ENCODE measurements at places on chromosomes 3 and 15.

GRCh38 chr3:12503126-12503957 lies 19.1 kb downstream of the TSEN2 start:
- no peak for DNase-seq

GRCh38 chr15:66598095-66598815 lies 32.5 kb upstream of the LCTL start:
- DNase-seq = no peak

DNA sequence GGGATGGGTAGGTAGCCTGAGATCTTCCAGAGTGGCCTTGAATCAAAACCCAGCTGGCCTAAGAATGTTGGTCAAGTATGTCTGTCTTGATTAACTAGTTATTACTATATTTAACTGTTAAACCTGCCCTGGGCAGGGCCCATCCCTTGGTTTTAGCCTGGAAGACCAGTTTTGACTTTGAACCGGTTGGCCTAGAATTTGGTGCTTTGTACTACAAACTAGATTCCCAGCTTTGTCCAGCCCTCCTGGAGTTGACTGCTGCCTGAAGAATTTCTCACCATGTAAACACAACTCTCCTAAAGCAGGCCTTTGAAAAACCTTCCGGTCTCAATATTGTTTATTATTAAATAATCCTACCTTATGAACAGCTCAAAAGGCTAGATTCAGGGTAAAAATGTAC lies 16.0 kb downstream of the C15orf62 start:
- DNase-seq = no peak

GRCh38 chr15:39968273-39969001 lies 34.5 kb downstream of the EIF2AK4 start:
- DNase-seq = no peak

DNA sequence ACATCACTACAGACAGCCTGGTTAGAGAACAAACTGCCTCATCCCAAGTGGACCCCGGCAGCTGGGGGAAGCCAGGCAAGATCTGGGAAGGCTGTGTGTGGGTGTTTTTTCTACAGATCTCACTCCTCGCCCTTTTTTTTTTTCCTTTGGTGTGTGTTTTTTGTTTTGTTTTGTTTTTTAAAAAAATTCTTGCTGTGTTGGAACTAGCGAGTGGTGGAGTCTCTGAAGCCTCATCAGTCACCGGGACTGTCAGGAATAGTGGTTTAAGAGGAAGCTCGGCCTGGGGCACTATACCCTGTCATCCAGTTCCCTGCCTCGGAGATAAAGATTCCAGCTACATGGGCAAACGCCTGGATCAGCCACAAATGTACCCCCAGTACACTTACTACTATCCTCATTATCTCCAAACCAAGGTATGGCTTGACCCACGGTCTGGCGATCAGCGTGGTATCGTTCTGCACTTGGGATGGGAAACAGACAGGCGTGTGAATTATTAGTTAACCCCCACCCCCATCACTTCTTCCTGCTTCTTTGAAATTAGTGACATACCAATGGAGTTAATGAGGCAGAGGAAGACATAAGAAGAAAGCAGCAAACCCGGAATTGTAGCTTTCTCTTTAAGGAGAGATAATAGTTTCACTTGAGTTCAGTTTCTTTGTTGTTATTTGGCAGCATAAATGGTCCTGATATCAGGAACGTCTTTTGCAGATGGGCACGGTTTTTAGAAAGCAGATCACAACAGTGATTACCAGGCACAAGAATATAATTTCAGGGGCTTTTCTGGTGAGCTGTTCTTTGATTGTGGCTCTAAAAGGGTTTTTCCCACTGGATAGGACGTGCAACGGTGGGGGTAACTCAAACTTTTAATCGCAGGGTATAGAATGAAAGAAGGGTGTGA lies 722 bp downstream of the RBMS3 start:
- peak; percentile 14 for DNase-seq

DNA sequence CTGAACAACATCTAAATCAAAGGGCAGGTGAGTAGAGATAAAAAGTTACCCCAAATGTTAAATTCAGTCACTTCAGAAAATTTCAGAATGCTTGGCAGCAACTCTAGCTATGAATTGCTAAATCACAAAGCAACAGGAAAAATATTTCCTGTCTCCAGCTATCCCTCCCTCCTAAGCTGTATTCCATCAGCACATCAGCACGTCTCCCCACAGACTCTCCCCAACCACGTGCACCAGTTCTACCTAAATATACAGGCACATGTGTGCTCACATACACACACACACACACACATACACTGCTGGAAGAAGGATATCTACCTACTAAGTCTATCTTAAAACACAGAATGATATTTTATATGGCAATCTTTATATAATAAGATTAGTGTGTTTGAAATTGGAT lies 177.1 kb upstream of the ARHGEF26 start:
- DNase-seq = no peak

- peak; percentile 95 for DNase-seq
These were observed 78.6 kb downstream of the ABHD5 start for GRCh38 chr3:43769097-43769884.

GRCh38 chr15:101118615-101119014 lies 133.2 kb downstream of the CHSY1 start:
- no peak for DNase-seq

DNA sequence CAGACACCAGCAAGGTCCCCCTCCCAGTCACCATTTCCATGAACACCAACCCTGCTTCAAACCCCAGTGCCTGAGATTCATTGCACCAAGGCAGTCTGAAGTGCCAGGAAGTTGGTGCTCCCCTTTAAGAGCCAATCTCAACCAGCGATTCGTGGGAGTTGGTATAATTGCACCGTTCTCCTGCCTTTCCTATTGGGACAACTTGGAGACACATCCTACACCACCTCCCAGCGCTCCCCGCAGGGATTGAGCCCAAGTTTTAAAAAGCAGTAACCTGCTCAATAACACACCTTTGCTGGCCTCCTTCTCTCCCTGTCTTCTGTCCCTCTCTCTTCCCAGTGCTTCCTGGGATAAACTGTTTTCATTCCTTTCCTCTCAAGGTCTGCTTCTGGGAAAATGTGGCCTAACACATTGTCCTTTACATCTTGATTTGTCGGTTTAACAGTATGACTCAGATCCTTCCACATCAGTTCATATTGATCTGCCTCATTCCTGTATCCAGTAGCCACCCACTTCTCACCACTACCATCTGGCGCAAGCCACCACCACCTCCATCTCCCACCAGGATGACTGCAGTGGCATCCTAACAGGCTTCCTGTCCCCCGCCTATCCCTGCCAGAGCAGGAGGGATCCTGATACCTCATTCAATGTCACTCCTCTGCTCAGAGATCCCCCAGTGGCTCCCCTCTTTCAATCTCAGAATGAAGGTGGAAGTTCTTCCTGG lies 37.8 kb upstream of the HRH1 start:
- no peak for DNase-seq

DNA sequence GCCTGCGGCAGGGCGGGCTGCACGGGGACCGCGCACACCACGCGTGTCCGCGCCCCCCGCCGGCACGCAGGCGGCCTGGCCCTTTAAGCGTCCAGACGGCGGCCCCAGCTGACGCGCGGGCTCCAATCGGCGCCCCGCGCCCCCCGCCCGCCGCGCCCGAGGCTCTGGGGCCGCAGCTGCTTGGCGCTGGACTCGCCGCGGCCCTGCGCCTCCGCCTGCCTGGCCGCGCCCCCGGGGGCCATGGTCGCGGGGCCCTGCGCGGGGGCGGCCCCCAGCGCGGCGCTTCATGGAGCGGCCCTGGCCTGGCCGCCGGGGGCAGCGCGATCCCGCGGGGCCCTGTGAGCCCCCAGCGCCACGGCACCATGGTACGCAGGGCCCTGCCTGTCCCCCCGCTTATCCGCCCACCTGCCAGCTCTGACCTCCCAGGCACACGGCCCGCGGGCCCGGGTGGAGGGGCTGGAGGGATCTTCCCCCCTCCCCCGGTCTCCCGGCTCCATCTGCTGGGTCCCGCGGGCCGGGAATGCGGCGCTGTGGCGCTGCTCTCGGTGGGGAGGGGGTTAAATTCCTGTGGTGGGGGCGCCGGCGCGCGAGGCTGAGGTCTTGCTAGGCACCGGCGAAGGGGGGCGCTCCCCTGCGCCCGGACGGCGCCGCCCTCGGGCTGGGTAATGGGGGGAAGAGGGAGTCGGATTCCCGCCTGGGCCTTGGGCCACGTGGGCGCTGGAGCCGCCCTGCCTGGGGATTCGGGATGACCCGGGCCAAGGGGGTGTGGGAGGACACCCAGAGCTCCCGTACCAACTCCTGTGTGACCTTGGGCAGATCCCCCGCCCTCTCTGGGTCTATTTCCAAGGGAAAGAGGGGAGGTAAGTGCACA lies 1.1 kb downstream of the ZBTB47 start:
- DNase-seq = no peak

DNA sequence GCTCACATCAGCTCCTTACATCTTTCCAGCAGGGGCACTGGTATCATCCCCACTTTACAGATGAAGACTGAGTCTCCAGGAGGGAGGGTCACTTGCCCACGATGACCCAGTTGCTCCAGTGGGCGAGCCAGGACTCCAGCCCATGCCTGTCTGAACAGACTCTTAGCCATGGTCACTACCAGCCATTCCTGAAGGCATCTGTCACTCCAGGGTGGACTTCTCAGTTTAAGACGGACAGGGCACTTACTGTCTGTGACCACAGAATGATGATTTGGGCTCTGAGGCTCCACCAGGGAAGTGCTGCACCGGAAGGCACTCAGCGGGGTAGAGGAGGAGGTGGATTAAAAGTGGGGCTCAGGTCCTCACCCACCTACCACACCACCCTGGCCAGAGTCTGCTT lies 104.0 kb upstream of the SLC6A6 start:
- no peak for DNase-seq

GRCh38 chr15:93989440-93989998 lies 241.8 kb upstream of the MCTP2 start:
- no peak for DNase-seq

DNA sequence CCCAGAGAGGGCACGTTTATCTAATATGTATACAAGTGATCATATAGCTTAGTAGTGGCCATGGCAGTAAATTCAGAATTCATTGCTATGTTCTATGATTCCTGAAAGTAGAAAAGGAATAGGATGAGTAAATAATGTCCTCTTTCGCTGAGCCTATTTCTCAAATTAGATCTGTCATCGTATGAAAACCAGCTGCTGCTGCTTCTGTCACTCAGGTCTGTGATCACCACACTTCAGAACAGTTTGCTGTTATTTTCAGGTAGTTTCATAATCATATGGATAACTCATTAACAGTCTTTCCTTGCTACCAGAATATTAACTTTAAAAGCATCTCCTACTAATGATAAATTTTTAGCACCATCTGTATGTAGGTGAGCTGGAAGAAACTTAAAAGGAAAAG lies 289.1 kb upstream of the AZI2 start:
- no peak for DNase-seq

GRCh38 chr15:48103647-48104046 lies 17.1 kb upstream of the SLC24A5 start:
- DNase-seq = no peak

Data from mucosa of gallbladder (tissue), 1 donor.